Amniotic epithelial cell (primary cell): ENCODE measurements at places on chromosomes 6 and 20.

GRCh38 chr6:151402228-151402627, 10.9 kb upstream of the ZBTB2 start:
- DNase-seq = no peak

DNA sequence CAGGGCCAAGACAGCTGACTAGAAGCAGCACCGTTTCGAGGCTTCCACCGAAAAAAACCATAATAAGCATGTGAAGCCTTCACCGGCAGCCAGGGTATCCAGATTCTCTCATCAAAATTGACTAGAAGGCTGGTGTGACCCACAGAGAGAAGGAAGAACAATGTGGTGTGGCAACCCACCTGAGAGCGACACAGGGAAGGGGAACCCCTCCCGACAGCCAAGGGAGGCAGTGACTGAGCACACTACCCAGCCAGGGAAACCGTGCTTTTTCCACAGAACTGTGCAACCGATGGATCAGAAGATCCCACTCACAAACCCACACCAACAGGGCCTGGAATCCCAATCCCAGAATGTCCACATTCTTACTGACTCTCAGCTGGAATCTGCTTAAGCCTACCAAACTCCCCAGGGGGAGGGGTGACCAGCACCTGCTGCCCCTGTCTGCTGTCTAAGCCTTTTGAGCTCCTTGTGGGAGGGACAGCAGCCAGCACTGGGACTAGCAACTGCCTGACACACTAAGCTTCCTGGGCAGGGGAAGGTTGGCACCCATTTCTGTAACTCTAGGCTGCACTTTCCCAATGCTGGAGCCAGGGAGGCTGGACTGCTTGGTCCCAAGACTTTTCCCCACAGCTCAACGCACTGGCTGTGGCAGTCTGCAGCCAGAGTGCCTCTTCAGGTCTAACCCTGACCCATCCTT, 231.9 kb upstream of the FAM83B start:
- no peak for DNase-seq

DNA sequence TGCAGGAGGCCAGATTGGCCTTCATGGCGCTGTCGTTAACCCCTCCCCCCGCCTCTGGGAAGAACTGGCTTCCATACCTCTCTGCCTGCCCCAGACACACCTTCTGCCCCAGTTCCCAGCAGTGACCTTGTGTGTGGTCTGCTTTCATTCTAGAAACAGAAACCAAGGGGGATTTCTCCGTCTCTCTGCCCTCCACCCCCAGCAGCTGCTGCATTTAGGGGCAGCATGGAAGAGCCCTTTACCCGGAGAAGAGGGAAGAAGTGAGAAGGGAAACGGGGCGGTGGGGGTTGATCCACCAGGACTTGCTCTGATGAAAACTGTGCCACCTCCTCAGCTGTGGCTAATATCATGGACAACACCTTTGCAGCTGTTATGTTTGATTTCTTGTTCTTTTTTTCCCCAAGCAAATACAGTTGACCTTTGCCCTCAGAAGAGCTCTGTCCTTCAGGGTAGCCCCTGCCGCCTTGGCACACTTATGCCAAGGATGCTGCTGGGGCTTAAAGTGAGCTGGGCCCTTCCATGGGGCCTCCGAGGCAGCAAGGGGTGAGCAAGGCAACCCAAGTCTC, 6.1 kb downstream of the GLP1R start:
- DNase-seq = no peak

DNA sequence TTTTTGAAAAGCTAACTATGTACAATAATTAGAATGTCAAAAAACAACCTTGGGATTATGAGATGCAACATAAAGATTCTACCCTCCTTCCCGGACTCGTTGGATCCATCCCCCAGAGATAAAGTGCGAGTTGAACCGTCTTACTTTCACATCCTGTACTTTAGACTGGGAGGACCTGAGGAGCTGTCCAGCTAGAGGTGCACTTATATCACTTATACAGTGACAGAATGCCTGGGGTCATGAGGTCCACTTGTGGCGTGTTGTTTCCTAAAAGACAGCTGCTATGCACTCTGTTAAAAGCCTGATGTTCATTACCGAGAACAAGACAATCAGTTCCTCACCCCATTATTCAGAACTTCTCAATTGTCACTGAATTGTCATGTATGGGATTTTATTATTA, 2.1 kb downstream of the CDS2 start:
- DNase-seq = no peak

GRCh38 chr20:62633598-62634329, 8.5 kb upstream of the SLCO4A1 start:
- DNase-seq = peak; percentile 43

DNA sequence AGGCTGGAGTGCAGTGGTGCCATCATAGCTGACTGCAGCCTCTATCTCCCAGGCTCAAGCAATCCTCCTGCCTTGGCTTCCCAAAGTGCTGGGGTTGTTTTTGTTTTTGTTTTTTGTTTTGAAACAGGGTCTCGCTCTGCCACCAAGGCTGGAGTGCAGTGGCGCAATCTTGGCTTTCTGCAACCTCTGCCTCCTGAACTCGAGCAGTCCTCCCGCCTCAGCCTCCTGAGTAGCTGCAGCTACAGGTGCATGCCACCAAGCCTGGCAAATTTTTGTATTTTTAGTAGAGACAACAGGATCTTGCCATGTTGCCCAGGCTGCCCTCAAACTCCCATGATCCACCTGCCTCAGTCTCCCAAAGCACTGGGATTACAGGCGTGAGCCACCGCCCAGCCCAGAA, 4.2 kb downstream of the C6orf132 start:
- no peak for DNase-seq

GRCh38 chr6:29850011-29850553, 22.5 kb downstream of the HLA-G start:
- DNase-seq = no peak

DNA sequence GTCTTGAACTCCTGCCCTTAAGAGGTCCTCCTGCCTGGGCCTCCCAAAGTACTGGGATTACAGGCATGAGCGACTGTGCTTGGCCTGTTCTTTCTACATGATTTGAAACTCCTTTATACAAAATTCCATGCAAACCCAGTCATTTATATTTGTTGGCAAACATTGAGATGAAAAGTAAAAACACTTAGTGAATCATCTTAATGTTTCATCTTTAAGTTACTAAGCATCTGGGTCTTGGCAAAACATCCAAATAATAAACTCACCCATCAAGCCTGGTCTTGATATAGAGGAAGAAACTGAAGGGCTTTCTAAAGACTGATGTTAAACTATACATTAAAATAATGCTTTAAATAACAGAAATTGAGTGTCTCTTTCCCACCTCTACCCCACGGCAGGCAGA, 95.1 kb downstream of the FUT9 start:
- DNase-seq = no peak

GRCh38 chr6:36997811-36998722, 7.4 kb upstream of the FGD2 start:
- peak; percentile 40 for DNase-seq

GRCh38 chr6:111480988-111481822, 1.8 kb downstream of the REV3L start:
- DNase-seq = peak; percentile 53

DNA sequence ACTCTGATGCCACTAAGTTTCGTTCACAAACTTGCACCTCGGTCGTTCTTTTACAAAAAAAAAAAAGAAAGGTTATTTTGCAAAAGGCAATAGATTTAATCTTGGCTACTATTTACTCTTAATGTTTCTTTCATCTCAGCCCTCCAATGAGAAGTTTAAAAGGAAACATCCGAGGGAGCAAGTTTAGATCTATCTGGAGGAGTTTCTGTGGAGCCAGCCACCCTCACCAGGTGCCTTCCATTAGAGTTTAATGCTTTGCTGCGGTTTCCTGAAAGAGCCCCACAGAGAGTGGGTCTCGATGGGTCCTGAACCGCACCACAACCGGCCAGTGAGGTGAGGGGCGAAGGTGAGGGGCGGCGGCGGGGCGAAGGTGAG, 632 bp downstream of the PRKN start:
- DNase-seq = no peak

- peak; percentile 19 for DNase-seq
Measured at GRCh38 chr6:146224988-146225387, 196.1 kb downstream of the GRM1 start.

- DNase-seq = no peak
Measured at GRCh38 chr20:16241911-16242310, 331.3 kb downstream of the KIF16B start.

DNA sequence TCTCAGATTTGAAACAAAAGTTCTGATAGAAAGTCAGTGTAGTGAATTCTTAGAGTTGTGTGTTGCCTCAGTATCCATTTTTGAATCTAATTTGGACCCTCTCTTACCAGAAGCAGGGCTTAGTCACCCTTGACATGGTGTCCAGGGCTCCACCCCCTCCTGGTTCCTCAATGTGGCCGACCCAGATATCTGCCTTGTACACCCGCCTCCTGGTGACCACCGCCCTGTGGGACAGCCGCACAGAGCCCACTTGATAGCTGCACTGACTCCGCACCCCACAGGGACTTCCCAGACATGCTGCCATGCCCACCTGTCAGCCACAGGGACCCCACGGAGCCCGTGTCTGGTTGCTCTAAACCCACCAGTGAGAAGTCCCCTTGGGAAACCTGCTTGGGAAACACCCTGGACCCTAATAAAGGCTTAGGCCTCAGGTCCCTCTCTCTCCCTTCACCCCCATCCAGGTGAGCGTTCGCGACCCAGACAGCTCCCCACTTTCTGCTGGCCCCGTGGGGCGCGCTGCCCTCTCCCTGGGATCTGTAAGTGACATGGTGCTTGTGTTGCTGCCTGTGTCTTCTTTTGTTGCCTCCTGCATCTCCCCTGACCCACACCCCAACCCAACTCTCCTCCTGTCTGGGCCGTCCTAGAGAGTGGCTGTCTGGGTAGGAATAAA, 47.2 kb upstream of the SYNDIG1 start:
- DNase-seq = no peak

DNA sequence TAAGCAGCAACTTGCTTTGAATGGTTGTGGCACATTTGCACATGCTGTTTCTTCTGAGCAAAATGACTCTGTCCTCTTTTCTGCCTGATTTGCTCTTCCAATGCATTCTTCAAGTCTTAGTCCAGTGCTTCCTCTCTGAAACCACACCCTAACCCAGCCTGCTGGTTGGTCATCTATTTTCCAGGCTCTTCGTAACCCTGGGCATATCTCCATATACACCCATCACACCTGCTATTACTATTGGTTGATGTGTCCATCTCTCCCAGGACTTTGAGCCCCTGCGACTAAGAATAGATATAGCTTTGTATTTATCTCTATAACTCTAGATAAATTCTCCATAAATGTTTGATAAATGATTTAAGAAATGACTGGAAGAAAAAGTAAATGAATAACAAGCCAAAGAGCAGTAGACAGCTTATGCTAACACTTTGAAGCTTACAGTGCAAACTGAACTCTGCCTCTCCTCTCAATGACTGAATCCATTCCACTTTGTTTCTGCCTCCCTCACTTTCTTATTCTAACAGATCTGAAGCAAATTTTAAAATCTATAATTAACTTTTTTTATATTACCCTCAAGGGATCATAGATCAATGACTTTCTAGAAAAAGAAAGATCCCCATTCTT, 59.7 kb upstream of the NT5E start:
- no peak for DNase-seq

DNA sequence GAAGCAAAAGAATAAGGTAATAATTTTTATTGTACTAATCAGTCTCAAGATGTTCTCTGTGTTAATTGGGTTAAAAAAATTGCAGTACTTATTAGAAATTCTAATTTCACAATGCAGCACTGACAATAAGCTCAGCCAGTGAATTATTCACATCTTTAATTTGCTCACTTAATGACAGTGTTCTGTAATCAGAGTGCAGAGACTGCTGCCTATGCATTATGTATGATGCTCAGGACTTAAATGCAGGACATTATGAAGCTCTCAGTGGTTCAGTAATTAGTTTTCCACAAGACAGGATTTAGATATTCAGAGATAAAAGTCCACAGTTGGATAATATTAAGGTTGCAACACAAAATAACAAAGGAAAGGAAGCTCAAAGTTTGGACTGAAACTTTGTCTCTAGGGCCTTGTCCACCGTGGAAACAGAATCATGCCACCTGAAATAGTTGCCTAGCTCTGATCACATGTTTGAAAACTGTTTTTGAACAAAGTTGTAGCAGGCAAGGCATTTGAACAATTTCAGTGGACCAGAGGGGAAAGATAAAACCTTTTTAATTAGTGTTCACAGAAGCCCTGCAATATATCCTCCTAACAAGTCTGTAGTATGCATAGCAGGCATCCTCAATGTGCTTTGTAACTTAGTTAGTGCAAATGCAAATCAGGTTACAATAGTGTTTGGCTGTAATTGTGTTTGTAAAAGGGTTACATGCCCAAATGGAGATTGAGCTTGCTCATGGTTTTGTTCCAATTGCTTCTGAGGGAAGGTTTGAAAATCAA, 23.7 kb upstream of the MMS22L start:
- no peak for DNase-seq

DNA sequence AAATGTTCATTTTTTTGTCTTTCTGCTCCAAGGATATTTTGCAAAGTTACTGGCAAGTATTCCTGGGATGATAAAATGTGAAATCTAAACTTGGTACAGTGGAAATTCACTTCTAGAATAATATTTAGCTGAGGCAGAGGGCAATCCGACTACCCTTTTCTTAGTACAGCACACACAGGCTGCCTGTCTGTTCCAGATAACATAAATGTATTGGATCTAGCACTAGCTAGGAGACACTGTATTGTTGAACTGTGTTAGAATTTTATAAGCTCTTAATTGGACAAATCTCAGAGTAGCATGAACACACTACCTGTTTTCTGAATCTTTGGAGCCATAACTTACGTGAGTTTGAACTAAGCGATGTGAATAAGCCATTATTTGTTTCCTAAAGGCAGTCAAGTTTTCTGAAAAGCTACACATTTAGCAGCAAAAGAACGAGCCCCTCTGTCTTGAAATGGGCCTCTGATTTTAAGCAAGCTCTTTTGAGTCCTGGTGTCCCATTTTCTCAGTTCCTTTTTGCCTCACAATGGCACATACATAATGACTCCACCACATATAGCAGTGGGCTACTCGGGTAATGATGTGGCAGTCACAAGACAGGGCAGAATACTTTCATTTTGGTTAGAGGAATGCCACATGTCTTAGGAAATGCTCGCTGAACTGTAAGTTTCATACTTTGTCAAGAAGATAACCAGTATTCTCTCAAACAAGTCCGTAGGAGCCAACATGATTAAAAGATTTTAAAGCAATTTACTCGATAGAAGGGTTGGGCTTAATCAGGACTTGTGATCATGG, 116.5 kb upstream of the ESR1 start:
- DNase-seq = no peak

- no peak for DNase-seq
Measured at GRCh38 chr6:7894262-7895124, 16.1 kb downstream of the TXNDC5 start.

DNA sequence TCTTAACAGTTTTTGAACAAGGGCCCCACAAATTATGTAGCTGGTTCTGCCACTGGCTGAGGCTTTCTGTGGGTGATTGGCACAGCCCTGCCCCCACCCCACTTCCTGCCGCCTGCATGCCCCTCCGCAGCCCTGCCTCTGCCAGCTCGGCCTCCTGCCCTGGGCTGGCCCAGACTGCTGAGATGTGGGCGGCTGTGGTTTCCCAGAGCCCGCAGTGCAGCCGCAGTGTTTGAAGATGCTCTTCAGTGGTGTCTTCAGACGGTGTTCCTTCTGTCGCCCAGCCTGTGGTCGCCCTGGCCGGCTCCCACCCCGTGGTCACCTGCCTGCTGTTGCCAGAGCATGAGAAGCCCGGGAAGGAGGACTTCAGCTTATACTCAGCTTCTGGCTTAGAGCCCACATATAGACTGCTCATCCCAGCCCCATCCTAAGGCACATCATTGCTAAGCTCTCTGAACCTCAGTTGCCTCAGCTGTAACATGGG, 154.3 kb downstream of the VEGFA start:
- DNase-seq = no peak

GRCh38 chr6:54058236-54058635, 53.0 kb upstream of the MLIP start:
- DNase-seq = peak; percentile 17

- DNase-seq = no peak
Measured at GRCh38 chr20:33191484-33191883, 23.5 kb downstream of the BPIFA2 start.

- DNase-seq = no peak
Measured at GRCh38 chr6:167995302-167995701, 2.2 kb upstream of the KIF25 start.
